Stimulated activated CD4-positive, alpha-beta T cell treated with anti-CD3 and anti-CD28 coated beads, TNF-alpha, amount 100 ng/mL, for 4 hours (primary cell): ENCODE measurements at places on chromosomes 12 and 14.

DNA sequence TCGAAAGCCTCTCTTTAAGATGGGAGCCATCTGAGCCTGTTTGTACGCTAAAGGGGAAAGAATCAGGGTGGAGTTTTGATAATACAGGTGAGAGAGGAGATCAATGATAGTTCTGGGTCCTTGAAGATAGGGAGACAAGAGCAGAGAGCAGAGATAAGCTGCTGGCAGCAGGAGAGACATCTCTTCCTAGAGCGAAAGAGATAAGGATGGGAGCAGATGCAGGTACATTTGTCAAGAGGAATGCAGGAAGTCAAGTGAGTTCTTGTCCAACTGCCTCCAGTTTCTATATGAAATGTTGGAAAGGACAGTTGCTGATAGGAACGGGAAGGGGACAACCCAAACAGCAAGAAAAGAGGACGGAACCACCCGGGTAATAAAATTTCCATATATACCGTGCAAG, 24.7 kb upstream of the HIF1A start:
- no peak for DNase-seq

DNA sequence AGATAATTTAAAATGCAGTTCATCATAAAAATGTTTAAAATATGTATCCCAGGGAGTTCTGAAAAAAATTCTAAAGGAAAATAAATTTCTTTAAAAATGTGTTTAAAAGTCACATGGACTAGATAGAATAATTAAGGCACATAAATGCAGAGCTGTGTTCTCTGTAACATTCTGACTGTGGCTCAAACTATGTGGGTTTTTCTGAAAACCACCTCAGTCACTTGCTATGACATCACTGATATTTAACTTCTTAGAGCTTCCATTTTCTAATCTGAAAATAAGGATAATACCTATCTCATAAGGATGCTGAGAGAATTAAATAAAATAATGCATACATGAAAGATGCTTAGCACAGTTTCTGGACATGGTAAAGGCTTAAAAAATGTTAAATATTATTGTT, 107.3 kb downstream of the SLC41A2 start:
- DNase-seq: no peak

- no peak for DNase-seq
Measured at GRCh38 chr14:27243365-27243764, 645.5 kb upstream of the NOVA1 start.

GRCh38 chr12:7265251-7265650, 38.6 kb upstream of the ACSM4 start:
- no peak for DNase-seq

DNA sequence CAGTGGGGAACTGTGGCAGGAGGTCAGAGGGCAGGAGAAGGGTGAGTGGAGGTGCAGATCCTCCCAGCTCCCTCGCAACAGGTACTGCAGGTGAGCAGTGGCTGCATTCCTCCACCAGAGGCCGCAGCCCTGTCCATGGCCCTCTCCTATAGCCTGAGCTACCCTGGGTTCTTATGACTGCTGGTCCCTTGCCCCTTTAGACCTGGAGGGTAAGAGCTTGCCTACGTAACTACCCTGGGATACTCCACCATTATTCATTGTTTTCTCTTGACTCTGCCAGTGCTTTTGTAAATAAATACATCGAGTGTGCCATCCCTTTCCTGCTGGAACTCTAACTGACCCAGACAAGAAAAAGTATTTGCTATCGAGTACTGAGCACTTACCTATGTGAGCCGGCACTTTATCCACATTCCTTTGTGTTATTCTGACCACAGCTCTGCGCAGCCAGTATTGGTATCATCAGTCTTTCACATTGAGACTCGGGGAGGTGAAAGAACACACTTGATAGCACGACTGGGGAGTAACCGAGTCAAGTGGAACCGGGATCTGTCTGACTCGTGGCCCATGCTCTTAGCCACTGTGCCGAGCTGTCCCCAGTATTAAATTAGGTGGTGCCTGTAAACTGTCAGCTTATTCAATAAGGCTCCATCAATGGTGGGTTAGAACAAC, 38.5 kb downstream of the LTBP2 start:
- no peak for DNase-seq

- no peak for DNase-seq
Measured at GRCh38 chr12:79082595-79082994, 218.0 kb downstream of the SYT1 start.

DNA sequence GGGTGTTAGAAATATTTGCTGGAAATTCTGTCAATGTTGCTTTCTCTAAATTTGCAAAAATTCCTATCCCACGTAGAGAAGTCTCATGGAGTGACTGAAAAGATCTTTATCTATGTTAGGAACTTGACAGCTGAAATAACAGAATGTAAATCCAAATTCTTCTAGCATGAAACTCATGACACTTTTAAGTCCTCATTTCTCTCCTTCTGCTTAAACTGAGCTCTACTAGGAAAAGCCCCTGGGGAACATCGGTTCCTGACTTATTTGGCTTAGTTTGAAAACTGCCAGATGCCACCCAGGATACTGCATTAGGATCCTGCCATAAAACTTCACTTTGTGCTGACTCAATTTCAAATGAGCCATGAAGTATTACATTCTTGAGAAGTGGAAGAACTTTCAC, 426.0 kb downstream of the GALC start:
- DNase-seq: no peak

GRCh38 chr14:104094709-104095425, 9.4 kb downstream of the ASPG start:
- peak; percentile 46 for DNase-seq

GRCh38 chr14:65431951-65432350, 19.4 kb downstream of the FUT8 start:
- DNase-seq: no peak

DNA sequence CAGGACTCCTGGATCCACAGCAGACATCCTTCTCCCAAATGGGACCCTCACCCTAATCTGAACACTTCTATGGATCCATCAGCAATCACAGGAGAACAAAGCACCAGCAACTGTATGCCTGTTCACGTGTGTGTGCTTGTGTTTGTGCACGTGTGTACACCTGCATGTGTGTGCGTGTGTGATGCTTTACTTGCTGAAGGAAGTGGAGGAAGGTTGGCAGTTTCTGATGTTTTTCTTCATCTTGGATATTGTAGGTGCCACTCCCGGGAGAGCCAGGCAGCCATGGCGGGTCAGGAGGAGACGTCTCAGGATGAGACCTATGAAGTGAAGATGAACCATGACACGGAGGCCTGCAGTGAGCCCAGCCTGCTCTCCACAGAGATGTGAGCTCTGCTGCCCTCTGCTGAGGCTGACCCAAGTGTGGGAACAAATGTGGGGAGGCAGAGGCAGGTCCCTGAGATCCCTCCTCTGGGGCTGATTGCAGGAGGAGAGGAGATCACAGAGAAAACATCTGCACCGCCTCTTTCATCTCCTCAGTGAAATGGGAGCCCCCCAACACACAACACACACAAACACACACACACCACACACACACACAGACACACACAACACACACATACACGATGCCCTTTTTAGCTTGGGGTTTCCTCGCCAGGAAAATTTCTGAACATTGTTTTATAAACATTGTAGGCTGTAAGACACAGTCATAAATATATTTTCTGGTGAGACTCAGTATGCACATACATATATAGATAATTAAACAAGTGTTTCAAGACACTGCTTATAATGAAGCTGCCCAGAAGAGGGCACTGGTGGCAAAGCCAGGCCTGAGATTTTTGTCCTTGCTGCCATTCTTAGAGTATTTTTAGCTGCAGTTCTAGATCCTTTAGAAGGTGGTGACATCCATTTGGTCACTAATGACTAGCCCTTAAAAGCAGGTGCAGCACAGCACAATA, 112.2 kb upstream of the FKBP4 start:
- DNase-seq: no peak

GRCh38 chr14:65001723-65002122, 15.0 kb downstream of the FNTB start:
- DNase-seq: no peak

DNA sequence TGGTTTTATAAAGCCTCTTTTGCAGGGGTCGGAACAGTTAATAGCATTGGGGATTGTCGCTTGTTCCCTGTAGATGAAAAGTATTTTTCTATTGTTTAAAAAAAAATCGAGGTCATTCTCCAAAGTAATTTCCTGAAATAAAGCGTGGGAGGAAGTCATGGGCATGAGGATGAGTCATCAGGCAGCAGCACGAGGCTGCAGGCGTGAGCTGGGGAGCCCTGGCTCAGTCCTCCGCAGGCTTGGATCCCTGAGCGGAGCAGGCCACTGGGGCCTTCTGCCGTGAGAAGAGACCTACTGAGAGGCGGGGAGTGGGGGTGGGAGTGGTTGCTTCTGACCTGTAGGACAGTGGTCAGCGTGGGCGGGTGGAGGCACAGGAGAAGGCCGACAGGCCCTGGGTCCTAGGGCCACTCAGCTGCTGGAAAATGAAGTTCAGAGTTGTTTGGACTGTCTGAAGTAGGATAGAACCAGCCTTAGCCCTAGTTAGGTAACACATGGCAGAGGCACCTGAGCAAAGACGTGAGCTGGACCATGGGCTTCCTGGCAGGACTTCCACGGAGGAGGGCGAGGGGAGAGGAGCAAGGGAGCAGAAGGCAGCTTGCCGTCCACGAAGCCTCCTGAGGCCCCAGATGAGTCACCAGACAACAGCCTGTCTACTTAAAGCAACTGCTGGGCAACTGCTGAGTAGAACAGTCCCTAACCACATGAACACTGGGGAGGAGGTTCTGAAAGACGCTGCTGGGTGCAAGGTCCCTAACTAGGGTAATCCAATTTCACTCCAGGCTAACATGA, 21.1 kb upstream of the LGALS3 start:
- no peak for DNase-seq

GRCh38 chr12:31589598-31589903, 1.4 kb downstream of the DENND5B start:
- DNase-seq: no peak

DNA sequence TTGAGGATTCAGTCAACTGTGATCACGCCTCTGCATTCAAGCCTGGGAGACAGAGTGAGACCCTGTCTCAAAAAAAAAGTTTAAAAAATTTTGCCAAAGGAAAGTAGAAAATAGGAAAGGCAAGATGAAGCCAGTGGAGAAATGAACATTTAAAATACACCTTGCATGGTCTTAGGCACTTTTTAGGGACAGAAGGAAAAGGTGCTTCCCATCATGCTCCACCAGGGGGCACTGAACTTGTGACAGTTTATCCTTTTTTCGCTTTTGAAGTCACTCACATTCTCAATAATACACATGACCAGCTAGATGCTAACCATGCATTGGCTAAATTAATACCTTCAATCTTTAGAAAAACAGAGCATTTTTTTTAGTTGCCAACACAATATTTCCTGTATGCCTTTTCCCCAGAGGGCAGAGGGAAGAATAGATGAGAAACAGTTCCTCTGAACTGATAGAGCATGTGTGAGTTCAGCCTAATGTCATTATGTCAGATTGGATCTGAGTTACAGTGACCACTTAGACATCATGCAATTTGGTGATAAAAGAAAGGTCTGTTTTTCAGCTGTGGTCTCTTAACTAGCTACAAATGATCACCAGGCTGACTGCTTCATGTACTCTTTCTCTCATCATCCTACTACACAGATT, 221.8 kb upstream of the SSTR1 start:
- DNase-seq: peak; percentile 4

GRCh38 chr14:91906374-91906773, 39.0 kb upstream of the TC2N start:
- no peak for DNase-seq

GRCh38 chr14:91464615-91465205, 45.4 kb downstream of the PPP4R3A start:
- no peak for DNase-seq

- DNase-seq: no peak
Measured at GRCh38 chr12:94867066-94867855, 136.2 kb downstream of the NDUFA12 start.

DNA sequence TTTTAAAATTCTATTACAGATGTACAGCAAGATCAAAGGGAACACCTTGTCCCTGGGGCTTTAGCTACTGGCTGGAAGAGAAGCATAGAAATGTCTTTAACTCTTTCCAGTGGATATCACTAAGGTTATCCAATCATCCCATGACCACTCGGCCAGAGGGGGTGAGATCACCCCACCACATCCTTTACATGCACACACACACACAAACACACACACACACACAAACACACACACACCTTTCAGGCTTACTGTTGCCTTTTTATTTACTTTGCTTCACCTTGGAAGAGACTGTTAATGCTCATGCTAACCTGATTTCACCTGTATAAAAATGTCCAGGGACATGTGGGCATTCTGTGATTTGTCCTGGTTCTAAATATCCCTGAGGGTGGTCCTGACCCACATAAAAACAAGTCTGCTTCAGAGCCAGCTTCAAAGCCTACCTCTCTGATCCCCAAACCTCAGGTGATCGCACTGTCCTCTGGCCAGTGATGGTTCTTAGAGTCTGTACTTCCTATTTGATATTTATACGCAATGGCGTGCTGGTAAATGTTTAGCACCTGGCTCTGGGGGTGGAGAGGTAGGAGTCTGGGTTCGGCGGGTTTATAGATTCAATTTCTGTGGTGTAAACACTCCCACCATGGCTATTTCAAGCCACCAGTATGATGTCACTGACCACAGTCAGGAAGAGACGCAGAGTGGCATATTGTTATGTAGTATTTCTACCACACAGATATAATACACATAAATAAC, 166.1 kb upstream of the EEA1 start:
- no peak for DNase-seq

- no peak for DNase-seq
Measured at GRCh38 chr12:21828779-21829178, 54.3 kb upstream of the KCNJ8 start.

DNA sequence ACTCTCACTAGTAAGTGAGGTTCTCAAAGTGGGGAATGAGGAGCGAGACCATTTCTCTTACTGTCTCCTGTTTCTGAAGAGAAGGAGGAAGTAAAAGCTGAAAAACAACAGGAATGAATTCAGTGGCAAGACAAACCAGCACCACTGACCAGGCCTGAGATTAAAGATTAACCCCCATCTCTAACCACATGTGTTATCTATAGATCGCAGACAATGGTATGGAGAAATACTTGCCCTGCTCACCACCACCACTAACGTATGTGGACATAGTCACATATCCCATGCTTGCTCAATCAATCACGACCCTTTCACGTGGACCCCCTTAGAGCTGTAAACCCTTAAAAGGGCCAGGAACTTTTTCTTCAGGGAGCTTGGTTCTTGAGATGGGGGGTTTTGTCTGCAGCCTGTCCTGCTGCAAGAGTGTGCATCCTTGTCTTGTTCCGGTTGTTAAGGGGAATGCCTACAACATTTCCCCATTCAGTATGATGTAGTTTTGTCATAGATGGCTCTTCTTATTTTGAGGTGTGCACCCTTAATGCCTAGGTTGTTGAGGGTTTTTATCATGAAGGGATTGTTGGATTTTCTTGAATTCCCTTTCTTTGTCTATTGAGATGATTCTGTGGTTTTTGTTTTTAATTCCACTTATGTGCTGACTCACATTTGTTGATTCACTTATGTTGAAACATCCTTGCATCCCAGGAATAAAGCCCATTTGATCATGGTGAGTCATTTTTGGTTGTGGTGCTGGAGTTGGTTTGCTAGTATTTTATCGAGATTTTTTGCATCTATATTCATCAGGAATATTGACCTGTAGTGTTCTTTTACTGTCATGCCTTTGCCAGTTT, 698.8 kb upstream of the LMO3 start:
- DNase-seq: no peak

- no peak for DNase-seq
Measured at GRCh38 chr14:32332415-32333316, 3.6 kb downstream of the AKAP6 start.
